ENCODE measurements at places on chromosomes 11 and 22. TPM values are rescaled to one million over a fixed set of nuclear protein-coding genes. Genes with fewer than 3 reads are reported as not detected.

GGT5 gene
- 2.2 TPM for total RNA-seq

GRCh38 chr22:49734882-49735281 lies 92.8 kb downstream of the BRD1 start:
- DNase-seq: no peak

GRCh38 chr11:47212938-47213337 lies 1.8 kb upstream of the DDB2 start:
- no peak for DNase-seq

HEPN1 gene
- total RNA-seq: not detected

DNA sequence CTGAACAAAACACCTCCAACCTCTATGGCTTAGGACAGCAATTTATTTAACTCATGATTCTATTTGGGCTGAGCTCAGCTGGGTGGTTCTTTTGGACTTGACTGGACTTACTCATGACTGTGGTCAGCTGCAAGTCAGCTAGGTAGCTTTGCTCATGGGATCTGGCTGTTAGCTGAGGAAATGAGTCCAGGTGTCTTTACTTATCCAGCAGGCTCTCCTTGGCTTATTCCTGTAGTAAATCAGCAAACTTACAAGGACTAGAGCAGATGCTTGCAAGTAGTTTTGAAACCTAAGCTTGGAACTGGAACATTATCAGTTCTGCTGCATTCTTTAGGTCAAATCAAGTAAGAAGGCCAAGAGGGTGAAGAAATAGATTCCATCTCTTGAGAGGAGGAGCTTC lies 8.0 kb upstream of the HIKESHI start:
- no peak for DNase-seq

DMC1 gene
- total RNA-seq: 2.3 TPM

- peak; percentile 79 for DNase-seq
These were observed 118.5 kb downstream of the APOL5 start for GRCh38 chr22:35835998-35836691.

IL17REL gene
- not detected for total RNA-seq

DNA sequence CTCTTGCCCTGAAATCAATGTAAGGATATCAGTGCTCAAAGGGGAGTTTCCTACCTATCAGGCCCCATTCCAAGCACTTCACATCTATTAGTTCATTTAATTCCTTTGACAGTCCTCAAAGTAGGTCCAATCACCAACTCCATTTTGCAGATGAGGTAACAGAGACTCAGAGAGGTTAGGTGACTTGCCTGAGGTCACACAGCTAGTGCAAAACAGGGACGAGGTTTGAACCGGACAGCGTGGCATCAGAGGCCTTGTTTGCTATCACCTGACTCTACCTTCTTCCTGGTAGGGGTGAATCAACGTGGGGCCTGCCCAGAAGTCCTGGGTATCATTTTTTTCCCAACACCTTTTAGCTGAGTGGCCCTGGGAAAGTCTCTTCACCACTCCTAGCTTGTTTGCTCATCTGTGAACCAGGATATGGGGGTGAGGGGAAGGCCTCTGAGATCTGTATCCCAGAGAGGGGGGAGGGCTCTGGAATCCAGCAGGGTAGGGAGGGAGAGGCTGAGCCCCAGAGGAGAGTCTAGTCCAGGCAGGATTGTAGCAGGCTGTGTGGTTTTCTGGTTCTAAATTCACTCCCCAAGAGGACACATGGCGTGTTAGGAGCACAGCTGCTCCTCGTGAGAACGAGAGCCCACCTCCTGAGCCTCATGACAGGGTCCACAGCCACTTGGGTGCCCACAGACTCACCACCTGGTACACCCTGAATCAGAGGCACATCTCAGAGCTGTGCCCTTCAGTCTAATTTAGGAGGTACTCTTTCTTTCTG lies 174.7 kb downstream of the MN1 start:
- DNase-seq: no peak

- peak; percentile 62 for DNase-seq
These were observed 878 bp downstream of the RRAS2 start for GRCh38 chr11:14357881-14358728.

THY1 gene
- total RNA-seq: 284 TPM

GTSE1 gene
- 10.4 TPM for total RNA-seq

ROM1 gene
- 3.0 TPM for total RNA-seq

CATSPER1 gene
- total RNA-seq: 0.43 TPM

DNA sequence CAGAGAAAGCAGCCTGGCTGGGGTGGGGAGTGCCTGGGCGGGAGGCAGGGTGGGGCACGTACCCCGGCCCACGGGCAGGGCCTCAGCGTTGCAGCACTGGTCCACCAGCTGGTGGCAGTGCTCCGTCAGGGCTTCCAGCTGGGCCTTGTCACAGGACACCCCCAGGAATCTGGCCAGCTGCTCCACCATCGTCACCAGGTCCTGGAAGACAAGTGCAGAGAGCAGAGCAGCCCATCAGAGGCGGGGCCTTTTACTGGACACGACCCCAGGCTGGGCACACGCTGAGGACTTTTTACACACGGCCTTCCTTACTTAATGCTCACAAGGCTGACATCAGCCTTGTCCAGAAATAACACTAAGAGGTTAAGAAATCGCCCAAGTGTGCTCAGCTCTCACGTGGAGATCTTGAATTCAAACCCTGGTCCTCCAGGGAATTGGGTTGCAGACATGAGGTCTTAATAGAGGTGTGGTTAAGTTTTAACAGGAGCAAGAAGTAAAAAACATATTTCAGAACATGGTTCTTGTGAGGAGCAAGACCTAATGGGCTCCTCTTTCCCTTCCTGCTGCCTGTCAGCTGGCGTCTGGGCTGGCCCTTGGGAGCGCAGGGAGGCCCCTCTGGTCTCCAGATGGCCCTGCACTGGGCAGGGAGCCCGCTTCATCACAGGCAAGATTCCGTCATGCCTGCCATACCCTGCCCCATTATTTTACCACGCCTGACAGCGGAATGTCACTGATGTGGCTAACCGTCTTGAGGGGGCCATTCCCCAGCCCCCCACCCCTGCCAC lies 17.1 kb upstream of the EFCAB6 start:
- peak; percentile 67 for DNase-seq

OR5B21 gene
- total RNA-seq: not detected

MRGPRX4 gene
- total RNA-seq: not detected

GRCh38 chr11:94417386-94417987 lies 16.3 kb upstream of the GPR83 start:
- peak; percentile 52 for DNase-seq

MYRF gene
- total RNA-seq: 2.6 TPM

DNA sequence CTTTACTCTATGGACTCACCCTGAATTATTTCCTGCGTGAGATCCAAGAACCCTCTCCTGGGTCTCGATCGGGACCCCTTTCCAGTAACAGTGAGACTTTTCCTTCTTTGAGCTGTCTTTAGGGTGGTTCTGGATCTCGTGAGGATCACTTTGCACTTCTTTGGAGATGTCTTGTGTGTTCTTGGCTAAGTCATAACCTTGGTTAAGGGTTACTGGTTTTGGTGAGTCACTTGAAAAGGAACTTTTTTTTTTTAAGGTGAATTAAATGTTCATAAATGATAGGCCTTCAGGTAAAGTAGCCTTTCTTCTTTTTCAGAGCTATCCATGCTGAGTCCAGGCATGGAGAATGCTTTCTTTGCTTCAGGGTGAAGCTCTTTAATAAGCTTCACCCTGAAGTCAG lies 19.4 kb upstream of the GSTP1 start:
- DNase-seq: peak; percentile 27

DNA sequence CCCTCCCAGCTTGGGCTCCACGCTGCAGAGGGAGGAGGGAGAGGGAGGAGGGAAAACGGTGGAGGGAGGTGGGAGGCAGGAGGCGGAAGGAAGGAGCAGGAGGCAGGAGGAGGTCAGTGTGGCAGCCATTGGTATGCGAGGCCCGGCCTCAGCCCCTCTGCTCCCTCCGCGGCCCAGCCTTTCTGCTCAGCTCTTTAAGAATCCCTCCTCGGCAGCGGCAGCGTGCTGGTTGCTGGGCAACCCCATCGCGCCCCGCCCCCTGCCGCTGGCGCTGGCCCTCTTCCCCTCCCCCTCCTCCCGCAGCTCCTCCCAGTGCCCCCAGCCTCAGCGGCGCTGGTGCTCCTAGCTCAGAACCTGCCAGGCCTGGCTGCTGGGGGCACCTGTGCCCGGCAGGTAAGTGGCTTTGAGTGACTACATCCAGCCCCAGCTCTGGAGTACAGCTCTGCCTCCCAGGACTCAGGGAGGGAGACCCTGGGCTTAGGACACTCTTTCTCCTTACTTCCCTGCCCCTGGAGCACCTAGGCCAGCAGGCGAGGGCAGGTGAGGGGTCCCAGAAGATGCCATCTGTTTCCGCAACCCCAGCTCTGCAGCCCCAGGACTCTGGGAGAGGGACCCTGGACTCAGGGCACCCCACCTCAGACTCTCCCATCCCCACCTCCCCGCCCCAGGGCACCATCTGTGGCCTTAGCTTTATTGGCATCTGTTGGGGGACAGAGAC lies 7.2 kb upstream of the FLRT1 start:
- DNase-seq: peak; percentile 24

GRCh38 chr11:67465189-67465510 lies 3.9 kb downstream of the TMEM134 start:
- no peak for DNase-seq

ACER3 gene
- 18.6 TPM for total RNA-seq

GRCh38 chr11:107928767-107929507 lies 689 bp downstream of the RAB39A start:
- no peak for DNase-seq

DNA sequence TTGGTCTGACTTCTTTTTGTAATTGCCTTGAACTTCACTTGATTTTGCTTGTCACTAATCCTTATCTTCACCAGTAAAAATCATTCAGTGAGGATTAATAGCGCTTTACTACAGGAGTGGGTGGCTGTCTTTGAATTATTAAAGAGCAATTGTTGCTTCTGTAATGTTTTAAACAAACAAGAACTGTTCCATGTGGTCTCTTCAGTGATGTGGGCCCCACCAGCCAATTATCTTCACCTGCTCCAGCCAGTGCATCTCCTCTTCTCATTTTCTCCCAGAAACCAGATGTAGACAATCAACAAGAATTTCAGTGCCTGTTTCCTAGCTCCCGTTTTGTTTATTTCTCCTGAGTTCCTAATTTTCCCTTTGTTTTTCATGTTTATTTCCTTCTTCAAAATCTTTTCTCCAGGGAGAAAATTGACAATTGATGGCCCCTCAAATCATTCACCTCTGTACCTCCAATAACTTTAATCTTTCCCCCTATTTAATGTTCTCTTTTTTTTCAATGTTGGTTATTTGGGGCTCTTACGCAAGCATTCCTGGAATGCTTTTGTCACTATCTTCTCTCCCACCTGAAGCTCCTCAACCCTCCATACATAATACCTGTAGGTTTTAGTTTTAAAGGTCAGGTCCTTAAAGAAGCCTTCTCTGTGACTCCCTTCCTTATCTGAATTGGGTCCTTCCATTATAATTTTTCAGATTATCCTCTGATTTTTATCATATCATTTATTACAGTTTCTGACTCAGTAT lies 115.1 kb downstream of the ARFGAP2 start:
- DNase-seq: no peak

GRCh38 chr11:77401486-77402217 lies 72.2 kb downstream of the PAK1 start:
- no peak for DNase-seq

TMEM134 gene
- total RNA-seq: 18.4 TPM

GRCh38 chr11:31303644-31304180 lies 65.8 kb downstream of the DCDC1 start:
- DNase-seq: no peak

PTPN5 gene
- not detected for total RNA-seq

DNA sequence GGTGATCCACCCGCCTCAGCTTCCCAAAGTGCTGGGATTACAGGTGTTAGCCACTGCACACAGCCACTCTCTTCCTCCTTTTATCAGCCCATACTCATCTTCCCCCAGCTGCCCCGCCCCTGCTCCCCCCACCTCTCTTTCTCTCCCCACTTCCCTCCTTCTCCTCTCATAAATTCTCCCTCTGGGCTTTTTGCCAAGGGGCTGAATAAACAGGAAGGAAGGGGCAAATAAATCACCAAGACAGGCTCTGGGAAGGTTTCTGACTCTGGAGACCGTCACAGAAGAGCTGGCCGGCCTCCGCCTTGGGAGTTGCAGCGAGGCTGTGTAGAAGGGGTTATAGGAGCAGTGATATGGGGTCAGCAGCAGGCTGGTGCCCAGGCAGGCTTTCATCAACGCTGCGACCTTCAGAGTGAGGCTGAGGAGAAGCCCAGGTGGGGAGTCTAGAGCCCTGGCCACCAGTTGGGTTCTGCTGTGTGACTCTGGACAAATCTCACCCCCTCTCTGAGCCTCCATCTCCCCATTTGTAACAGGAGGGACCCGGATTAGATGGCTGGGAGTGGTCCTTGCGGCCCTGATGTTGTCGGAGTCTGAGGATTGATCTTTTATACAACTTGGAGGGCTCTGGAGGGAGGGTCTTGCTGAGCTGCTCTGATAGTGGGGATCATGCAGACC lies 62.6 kb upstream of the RASD2 start:
- DNase-seq: peak; percentile 98

FGF4 gene
- total RNA-seq: not detected

- DNase-seq: peak; percentile 27
These were observed 133.6 kb upstream of the C11orf58 start for GRCh38 chr11:16604794-16605388.

DNA sequence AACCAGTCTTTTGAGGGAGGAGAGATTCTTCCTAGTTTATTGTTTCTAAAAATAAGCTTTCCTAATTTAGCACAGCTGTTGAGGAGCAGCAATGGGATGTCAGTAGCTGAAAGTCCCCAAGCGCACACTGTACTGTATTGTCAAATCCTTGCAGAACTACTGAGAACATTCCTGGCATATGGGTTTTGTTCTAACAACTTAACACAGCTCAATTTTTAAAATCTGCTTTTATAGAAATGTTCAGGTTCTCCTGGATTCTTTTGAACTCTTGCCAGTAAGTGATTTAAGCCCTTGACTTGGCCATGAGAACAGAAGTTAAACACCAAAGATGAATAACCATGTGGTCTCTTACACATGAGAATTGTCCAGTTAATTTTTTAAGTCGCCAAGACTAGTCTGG lies 218.6 kb downstream of the FAT3 start:
- no peak for DNase-seq

OR2AG2 gene
- 0.32 TPM for total RNA-seq

DNA sequence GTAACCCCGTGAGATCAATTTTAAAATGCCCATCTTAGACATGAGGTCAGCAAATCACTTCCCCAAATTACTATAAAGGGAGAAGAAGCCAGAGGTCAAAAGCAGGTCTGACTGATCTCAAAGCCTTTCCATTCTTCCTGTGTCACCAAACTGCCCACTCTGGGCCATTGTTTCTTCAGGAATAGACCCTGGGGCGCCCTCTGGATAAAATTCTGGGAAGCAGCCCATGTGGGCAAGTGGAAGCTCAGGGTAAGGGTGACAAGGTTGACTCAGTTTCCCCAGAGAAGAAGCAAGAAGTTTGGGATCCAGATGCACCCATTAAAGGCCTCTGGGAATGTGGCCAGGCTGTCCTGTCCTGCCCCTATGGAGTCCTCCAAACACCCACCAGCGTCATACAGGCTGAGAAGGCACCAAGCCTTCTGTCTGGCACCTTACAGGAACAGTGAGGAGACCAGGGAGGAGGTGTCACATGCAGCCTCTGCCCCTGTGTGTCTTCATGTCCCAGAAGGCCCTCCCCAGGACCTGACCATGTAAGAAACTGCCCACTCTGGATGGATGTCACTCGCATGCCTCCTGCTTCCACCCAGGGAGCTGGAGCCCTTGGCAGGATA lies 50.1 kb downstream of the CHST1 start:
- no peak for DNase-seq

P4HA3 gene
- total RNA-seq: 2.6 TPM

- DNase-seq: no peak
These were observed 724.2 kb downstream of the NTM start for GRCh38 chr11:132094598-132094997.

GRCh38 chr22:29517215-29517908 lies 36.2 kb downstream of the THOC5 start:
- no peak for DNase-seq

Data from fibroblast of villous mesenchyme (primary cell).